ENCODE measurements at places on chromosomes 5 and 9.
A peak's percentile ranks its signal among the peaks of the same experiment; 100 is the strongest.

- DNase-seq = no peak
Measured at GRCh38 chr5:169874621-169875020, 105.7 kb downstream of the INSYN2B start.

DNA sequence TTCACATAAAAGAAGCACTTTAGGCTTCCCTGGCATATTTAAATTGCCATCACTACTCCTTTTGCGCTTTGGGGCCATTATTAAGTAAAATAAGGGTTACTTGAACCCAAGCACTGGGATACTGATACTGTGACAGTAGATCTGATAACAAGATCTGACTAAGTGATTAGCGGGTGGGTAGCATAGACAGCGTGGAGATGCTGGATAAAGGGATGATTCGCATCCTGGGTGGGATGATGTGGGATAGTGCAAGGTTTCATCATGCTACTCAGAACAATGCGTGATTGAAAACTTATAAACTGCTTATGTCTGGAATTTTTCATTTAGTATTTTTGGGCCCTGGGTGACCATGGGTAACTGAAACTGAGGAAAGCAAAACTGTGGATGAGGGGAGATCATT, 75.1 kb downstream of the PTTG1 start:
- DNase-seq = peak; percentile 34

GRCh38 chr9:91043056-91043810, 241.6 kb downstream of the SYK start:
- DNase-seq = no peak

GRCh38 chr5:96148376-96148775, 186.7 kb upstream of the ELL2 start:
- DNase-seq = no peak

- no peak for DNase-seq
Measured at GRCh38 chr9:70232476-70232875, 26.3 kb upstream of the SMC5 start.

DNA sequence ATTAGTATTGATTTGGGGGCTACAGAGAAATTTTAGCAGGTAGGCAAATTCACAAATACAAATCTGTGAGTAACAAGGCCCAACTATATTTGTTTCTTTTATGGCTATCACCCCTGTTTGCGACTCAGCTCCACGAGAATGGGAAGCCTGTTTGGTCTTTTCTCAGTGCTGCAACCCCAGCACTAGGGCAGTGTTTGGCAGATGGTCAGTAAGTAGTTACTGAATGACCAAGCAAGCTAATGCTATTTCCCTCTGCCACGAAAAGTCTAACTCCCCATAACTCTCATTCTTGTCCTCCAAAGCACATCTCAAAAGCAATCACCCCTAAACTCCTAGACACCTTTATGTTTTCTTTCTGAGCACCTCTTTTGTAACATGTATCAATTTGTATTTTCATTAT, 245.6 kb downstream of the DNAH5 start:
- no peak for DNase-seq

GRCh38 chr5:179731791-179732411, 721 bp upstream of the MAML1 start:
- DNase-seq = peak; percentile 85

DNA sequence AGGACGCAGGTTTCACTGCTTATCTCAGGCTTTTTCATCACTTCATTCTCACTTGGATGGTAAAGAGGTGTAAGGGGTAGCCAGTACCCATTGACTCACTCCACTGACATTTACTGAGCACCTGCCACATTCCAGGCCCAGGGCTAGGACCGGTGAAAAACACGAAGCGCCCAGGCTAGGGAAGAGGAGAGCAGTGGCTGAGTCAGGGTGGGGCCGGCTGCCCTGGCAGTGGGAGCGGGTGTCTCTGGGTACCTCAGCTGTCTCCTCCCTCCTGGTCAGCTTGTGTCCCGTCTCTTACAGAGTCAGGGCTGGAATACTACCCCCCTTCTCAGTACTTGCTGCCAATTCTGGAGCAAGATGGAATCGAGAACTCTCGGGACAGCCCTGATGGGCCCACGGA, 22.2 kb downstream of the LRSAM1 start:
- DNase-seq = no peak

DNA sequence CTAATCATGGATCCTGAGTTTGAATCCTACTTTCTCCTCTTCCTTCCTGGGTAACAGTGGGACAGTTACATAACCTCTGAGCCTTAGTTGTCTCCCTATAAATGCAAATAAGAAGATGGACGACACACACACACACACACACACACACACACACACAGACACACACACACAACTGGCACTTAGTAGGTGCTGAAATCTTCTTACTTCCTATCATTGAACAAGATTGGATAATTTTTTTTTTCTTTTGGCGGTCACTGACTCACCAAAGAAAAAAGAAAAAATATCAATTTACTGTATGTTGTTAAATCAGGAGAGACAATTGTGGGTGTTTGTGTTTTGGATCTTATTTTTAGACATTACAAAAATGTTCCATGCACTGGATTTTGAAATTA, 28.4 kb upstream of the TNFSF8 start:
- no peak for DNase-seq

DNA sequence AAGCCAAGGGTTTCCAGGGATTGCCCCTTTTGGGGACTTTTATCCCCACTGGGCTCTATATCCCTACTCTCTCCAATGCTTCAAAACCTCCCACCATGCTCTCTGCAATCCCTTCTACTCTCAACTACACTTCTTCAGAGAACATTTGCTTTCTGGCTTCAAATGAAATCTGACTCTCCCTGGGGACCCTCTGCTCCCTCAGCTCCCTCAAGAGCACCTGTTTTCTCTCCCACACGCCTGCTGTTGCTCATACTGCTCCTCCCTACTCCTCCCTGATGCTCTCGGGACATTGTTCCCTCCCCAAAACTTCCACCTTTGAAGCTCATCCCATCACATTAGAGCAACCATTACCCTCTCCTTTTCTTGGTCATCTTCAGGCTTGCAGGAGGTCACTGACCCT, 344.9 kb downstream of the CDK5RAP2 start:
- DNase-seq = no peak

DNA sequence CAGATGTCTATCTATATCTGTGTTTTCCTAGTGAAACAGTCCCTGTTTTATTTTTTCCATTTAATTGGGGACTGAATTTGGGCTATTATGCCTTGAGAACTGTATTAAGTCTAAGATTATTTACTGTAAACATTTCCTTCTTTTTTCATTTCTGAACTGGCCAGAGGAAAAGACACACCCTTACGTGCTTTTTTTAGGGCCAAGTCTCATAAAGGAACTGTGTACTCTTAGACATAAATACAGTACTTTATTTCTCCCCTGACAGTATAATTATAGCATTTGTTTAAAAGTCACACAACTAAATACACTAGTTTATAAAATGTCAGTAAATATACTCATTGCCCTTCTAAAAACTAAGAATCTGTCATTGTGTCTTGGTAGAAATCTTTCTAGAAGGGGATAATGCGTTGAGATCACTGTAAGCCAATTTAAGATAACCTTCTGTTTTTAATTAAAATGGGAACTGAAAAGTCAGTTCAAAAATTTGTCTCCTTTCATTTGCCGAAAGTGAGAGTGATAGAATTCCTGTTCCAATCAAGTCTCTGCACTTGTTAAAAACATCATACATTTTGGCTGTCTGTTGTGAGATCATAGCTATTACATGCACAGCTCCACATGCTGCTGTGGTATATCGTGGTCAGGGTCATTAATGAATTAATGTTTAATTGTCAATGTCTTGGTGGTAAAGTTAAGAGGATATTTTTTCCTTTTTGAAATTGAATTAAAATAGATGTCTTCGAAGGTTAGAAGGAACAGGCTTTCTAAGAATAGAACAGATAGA, 132.1 kb downstream of the FOCAD start:
- no peak for DNase-seq

DNA sequence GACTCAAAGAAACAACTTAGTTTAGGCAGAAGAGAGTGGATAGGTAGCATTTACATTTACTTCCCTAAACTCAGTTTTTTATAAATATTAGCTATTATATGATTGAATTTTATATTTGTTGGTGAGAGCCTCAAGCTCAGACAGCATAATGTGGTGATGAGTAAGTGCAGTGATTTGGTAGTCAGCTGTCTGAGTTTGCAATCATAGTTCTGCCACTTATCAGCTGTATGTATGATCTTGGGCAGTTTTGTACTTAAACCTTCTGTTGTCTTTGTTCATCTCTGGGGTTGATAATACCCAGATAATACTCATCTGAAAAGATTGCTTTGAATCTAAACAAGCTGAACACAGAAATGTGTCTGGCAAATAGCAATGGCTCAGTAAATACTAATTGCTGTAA, 108.8 kb downstream of the ANXA1 start:
- DNase-seq = no peak

GRCh38 chr5:134005417-134006061, 764 bp upstream of the VDAC1 start:
- DNase-seq = no peak

GRCh38 chr9:131320031-131320685, 30.6 kb downstream of the PLPP7 start:
- no peak for DNase-seq

DNA sequence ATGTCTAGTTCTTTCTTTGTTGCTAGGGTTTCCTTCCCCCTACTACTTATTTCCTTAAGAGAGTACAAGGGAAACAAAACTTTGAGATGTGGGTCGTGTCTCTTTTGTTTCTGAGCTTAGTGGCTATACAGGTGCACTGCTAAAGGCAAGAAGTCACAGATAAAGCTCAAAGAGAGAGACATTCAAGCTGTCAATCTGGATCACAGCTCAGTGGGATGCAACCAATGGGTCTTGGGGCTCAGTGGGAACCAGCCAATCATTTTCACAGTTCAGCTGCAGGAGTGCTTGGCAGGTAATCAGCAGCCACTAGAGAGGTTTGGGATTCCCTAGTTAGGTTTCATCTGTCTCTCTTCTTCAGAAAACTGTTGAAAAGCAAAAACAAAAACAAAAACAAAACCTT, 135.4 kb upstream of the SGCD start:
- no peak for DNase-seq

GRCh38 chr9:79858508-79858907, 286.7 kb downstream of the TLE4 start:
- no peak for DNase-seq

DNA sequence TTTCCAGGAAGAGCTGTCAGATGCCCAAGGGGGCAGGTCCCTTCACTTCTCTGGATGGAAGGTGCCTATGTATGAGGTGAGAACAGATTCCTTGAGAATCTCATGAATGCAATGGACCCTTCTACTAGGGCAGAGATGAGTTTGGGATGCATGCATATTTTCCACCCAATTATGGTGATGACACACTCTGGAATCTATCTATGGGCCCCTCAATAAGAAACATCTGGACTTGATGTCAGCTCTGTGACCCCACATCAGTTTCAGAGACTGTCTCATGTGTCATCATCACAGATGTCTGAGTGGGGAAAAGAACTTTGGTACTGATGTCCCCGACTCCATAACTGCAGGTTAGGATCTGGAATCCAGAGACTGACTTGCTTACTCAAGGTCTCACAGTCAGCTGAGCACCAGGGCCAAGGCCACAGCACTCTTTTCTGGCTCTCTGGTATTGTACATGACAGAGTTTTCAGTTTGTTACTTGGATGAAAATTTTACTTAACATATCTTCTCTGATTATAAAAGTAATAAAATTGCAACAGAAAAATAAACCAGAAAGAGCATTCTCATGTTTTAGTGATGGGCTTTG, 177.0 kb downstream of the DCP2 start:
- DNase-seq = no peak

DNA sequence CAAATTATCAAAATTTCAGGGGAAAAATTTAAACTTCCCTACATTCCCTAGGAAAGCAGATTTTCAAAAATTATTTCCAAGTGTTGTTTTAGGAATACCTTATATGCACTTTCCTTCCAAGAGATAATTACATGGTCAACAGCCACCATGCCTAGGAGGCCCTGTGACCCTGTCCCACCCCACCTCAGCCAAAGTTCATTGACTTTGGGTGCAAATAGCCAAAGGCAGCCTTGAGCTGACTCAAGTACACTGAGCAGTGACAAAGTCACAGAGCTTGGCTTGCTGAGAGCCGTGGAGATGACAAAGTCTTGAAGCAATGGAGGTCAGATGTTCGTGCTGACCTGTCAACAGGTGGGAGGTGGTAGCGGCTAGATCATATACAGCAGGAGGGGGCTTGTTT, 24.3 kb upstream of the FBP1 start:
- DNase-seq = no peak

DNA sequence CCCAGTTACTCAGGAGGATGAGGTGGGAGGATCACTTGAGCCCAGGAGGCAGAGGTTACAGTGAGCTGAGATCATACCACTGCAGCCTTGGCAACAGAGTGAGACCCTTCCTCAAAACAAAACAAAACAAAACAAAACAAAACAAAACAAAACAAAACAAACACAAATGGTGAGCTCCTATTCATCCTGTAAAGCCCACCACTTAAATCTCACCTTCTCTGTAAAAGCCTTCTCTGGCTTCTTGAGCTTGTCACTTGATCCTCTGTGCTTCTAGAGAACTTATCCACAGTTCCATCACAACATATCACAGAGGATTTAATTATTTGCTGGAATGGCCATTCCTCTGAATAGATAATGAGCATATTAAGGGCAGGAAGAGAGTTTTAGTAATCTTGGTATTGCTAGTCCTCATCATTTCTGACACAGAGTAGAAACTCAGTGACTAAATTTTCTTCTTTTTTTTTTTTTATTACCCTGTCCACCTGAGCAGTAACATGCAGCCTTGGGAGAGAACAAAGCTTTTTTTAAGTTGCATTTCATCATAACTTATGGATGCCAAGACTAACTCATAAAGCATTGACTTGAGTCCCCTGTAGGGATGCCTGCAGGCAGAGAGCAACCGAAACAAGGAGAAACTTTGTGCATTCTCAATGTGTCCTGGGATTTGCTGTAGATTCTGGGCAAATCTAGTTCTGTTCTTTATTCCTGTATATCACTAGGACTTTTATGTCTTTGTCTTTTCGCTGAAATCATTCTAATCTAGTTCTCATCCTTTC, 13.0 kb upstream of the HSPA9 start:
- no peak for DNase-seq

DNA sequence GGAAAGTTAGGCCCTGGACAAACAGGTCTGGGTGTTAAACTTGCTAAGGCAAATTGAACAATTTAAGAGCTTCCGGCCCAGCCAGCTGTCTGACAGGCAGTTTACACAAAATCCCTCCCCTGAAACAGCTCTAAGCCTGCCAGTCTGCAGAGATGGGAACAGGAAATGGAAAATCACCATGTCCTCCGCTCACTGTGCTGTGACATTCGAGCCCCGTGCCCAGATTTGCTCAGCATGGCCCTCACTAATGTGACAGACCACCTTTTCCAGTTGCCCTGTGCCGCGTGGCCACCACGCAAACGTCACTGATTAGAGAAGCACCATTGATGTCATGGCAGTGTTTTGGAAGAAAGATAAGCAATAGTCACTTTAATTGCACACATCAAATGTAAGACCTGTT, 41.0 kb downstream of the CCNJL start:
- no peak for DNase-seq

GRCh38 chr9:4117835-4118610, 181.8 kb downstream of the GLIS3 start:
- no peak for DNase-seq

DNA sequence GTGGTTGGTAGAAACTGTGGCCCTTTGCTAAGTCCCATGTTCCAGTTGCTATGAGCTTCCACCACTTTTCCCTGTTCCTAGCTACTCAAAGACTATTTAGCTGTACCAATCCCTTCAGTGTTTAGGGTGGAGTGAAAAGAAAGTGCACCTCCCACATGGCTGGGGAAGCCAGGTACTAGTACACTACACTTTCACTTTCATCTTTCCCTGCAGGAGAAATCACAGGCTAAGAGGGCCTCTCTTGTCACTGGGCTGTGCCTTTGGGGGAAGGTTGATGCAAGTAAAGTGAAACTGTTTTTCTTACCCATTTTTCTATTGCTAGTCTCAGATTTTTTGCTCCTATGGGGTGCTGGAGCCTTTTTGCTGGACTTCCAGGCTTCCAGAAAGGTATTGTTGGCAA, 33.5 kb upstream of the CKS2 start:
- no peak for DNase-seq
